Activated T-helper 1 cell treated with anti-CD3 and anti-CD28 coated beads, Interleukin-2, amount 50 U/mL, for 16 hours (primary cell): ENCODE measurements at places on chromosomes 16 and 17.
A peak's percentile ranks its signal among the peaks of the same experiment; 100 is the strongest.

- DNase-seq: no peak
Measured at GRCh38 chr17:17264430-17264829, 16.6 kb downstream of the COPS3 start.

DNA sequence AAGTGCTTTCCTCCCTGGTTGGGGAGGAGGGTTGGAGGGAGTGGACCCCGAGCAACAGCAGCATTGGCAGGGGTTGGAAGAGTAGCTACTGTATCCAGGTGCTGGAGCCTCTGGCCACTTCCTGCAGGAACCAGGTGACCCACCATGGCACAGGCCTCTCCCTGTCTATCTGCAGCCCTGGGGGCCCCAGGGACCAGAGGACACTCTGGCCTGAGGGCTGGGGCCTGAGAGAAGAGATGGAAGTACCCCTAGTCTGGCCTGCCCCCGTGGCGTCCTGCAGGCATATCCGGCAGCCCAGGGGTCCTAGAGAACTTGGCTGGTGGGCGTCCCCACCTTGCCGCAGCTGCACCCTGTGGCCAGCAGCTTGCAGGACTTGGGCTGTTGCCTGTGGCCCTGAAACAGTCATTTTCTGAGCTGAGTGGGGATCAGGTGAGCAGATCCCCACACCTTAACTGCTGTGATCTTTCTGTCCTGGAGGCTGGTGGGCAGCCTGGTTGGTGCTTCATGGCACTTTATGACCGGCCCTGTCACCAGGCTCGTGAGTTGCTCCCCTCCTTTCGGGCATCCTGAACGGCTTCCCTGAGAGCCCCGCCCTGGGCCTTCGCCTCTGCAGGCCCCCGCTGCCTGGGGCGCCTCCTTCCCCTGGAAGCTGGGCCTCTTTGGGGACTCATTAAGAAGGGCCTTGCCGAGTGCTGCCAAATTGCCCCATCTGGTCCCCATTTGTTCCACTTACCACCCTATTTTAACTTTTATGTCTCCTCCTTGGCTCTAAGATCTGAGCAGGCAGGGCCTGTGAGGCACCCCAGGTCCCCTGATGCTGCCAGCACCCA lies 298.6 kb downstream of the SEC14L1 start:
- no peak for DNase-seq

- no peak for DNase-seq
Measured at GRCh38 chr16:26593700-26594099, 473.0 kb upstream of the C16orf82 start.

DNA sequence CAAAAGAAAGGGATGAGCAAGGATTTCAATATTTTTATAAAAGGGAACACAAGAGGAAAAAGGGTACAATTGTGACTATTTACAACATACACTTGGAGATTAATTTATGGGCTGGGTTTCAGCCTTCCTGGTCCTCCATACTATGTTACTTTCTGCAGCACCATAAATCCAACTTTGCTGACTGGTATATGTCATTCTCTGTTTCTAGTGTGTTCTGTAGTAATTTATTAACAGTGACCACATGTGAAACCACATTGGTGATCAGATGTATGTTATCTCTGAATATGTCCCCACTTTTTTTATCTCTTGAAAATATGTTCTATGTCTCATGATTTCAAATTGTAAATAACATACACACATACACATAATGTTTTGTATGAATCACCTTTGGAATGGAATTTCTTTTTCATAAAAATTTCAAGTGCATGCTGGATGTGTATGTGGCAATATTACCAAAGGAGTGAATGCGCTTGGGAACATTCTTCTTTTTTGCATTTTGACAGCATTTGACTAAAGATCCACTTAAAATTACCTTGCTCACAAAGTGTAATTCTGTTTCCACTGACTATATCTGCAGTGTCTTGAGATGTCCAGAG lies 2.9 kb upstream of the LYRM9 start:
- DNase-seq: no peak

- no peak for DNase-seq
Measured at GRCh38 chr16:4489030-4489429, 12.8 kb downstream of the HMOX2 start.

DNA sequence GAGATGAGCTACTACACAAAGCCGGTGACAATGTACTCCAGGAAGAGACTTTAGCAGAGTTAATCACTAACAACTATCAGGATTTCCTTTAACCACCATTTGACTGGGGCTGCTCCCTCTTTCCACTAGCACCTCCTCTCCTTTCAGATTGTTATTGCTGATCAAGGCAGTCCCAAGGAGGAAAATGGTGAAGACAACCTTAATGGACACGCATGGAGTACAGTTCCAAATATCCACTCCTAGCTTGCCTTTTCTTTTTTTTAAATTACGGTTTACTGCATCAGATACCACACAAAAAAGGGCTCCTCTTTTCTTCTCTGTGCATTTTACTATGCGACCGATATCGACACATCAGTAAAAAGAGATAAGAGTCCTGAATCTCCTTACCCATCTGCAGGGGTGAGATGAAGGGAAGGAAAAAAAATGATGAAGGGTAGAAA lies 30.9 kb downstream of the FAM222B start:
- DNase-seq: no peak

DNA sequence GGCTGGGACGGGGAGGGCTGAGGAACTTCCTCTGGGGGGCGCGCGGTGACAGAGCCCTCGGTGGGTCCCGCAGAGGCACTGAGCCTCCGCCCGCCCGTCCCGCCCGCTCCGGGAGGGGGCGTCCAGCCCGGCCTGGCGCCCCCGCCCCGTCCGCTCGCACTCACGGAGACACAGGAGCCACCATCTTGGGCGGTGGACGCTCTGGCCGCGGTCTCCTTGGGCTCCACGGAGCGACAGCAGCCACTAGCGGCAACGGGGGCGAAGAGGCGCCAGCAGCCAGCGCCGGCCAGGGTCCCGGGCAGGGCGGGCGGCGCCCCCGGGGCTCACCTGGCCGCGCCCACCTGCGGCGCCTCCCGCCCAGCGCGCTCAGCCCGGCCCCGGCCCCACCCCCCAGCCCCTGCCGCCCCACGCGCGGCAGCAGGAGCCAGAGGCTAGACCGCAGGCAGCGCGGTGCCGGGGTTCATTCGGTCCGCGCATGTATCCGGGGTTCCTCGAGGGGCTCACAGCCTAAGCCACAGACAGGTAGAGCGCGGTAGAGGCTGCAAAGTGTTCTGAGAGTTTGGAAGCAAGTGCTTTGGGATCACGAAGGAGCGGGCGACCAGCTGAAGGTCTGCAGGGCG lies at the start of gene C17orf113:
Gene C17orf113 (minus strand): TSS at position 209 of the 620 bp plus-strand sequence. CDS start 7,225 bp downstream, outside the sequence.
- peak; percentile 14 for DNase-seq

DNA sequence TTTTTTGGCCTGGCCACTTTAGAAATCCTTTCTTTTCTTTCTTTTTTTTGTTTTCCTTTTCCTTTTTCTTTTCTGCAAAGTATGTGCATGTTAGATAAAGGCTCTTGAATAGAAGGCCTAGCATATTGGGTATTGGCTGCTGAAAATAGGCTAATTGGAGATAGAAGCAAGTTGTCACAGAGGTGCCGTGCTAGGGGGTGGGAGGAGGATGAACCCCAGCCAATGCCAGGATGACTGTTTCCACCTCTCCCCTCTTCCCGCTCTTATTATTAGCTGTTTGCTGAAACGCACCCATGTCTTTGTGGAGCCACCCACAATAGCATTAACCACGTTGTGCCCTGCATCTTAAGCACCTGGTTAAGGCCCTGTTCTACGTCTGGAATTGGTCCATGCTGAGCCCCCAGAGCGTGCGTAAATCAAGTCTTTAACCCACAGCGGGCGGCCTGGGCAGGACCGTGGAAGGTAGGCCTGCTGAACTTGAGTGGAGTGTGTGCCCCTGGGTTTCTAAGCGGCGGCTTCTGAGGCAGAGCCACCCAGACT lies 123.6 kb downstream of the MSI2 start:
- no peak for DNase-seq

- no peak for DNase-seq
Measured at GRCh38 chr16:26273607-26274006, 581.8 kb downstream of the HS3ST4 start.

GRCh38 chr16:21584817-21585216 lies 14.6 kb upstream of the METTL9 start:
- DNase-seq: no peak

GRCh38 chr17:53093391-53093790 lies 729.3 kb upstream of the KIF2B start:
- no peak for DNase-seq

DNA sequence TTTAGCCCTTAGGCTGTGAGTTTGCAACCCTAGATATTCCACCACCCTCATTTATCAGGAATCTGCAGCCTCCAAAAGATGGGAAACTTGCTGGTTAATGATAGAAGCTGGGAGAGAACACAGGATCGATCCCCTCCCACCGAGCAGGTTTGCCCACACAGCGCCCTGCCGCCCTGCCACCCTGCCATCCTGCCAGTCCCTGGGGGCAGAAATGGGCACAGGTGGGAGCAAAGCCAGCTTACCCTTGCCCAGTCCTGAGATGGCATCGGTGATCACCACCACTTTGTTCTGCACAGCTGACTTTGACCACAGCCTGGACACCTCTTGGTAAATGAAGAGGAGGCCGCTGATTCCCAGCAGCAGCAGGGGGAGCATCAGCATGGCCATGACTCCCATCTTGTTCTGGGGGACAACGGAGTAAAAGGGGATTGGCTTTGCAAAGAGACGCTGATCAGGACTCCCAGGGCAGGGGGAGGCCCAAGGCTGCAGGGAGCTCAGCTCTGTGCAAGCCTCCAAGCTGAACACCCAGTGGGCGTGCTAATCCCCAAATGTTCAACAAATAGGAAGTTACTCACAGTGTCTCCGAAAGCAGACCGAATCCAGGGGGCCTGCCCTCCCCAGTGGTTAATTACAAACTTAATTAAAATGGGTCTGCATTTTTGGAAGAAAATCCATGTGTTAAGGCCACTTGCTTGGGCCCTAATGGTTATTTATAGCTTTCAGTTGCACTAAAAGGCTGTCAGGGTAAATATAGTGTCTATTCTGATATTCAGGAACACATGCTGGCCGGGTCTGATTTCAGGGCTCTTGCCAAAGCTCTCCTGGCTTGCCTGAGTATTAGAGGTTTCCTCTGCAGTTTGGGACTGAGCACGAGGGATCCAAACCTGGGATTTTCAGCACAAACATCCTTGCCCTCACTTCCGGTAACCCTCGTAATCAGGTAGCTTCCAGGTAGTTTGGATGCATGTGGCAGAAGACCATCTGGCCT lies at the start of gene DHRS7C:
Gene DHRS7C (minus strand): TSS at position 704 of the 988 bp plus-strand sequence. CDS start 308 bp downstream, at position 396.
- no peak for DNase-seq

- DNase-seq: no peak
Measured at GRCh38 chr16:17885659-17886207, 415.0 kb upstream of the XYLT1 start.

GRCh38 chr17:16189791-16190348 lies 25.5 kb downstream of the NCOR1 start:
- DNase-seq: no peak

- no peak for DNase-seq
Measured at GRCh38 chr16:67927131-67927941, 4.3 kb downstream of the CTRL start.

GRCh38 chr17:65261152-65261551 lies 124.0 kb downstream of the RGS9 start:
- DNase-seq: no peak

DNA sequence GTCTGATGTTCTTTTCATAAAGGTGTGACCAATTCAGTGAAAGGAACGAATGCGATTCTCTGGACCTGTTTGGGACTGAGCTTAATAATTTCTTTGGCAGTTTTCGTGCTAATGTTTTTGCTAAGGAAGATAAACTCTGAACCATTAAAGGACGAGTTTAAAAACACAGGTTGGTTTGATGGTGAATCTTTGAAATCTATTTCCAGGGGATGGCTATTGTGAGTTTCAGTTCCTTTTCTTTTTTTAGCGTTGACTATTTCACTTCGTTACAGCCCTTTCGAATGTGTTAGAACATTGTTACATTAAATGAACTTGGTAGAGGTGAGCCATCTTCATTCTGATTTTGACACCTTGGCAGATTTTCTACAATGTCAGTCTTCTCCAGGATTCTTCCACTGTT lies 1.2 kb downstream of the TNFRSF17 start:
- no peak for DNase-seq

DNA sequence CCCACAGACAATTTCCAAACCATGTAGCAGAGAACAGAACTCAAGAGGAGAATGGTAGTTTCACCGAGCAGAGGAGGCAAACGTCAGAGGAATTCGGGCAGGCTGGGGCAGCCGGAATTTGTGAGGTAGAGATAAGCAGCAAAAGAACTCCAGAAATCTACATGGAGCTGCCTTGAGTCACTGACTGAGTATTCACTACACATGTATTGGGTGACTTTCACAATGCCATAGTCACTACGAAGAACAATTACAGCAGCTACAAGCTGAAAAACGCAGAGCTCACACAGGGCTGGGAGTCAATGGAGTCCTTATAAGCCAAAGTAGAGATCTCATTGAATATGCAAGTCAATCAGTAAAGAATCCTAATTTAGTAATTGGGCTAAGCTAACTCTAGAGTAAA lies 13.4 kb downstream of the CMC2 start:
- DNase-seq: no peak

GRCh38 chr16:7397901-7398300 lies 65.3 kb downstream of the RBFOX1 start:
- DNase-seq: no peak

- DNase-seq: no peak
Measured at GRCh38 chr16:9330095-9330494, 238.7 kb downstream of the HAPSTR1 start.

DNA sequence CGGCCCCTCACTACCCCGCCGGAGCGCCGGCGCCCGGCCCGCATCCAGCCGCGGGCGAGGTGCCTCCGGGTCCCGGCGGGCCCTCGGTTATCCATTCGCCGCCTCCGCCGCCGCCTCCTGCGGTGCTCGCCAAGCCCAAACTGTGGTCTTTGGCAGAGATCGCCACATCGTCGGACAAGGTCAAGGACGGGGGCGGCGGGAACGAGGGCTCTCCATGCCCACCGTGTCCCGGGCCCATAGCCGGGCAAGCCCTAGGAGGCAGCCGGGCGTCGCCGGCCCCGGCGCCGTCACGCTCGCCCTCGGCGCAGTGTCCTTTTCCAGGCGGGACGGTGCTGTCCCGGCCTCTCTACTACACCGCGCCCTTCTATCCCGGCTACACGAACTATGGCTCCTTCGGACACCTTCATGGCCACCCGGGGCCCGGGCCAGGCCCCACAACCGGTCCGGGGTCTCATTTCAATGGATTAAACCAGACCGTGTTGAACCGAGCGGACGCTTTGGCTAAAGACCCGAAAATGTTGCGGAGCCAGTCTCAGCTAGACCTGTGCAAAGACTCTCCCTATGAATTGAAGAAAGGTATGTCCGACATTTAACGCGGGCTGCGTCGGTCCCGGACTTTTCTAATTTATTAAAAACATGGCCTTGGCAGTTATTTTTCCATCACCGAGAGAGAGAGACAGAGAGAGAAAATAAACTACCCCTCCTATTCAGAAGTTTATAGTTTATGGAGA lies 2.8 kb downstream of the IRX5 start:
- DNase-seq: no peak

DNA sequence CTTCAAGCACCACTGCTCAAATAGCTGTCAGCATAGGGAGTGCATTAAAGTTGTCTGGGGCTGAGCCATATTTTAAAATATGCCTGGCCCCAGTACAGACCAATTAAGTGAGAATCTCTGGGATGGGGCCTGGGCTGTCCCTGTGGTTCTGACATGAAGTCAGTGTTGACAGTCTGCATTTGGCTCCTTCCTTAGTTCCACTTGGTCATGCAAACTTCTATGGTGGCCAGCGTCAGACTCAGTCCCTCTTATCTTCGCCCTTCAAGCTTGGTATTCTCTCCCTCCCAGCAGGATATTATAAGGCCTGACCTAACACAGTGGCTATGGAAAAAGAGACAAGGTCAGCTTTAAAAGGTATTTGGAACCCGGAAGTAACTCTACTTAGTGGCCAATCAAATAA lies 177.2 kb downstream of the PMP22 start:
- DNase-seq: no peak

GRCh38 chr17:77438241-77439188 lies 297.7 kb downstream of the SEC14L1 start:
- DNase-seq: no peak

- DNase-seq: peak; percentile 14
Measured at GRCh38 chr17:76997981-76998531, 129.9 kb downstream of the MGAT5B start.
